Cardiac muscle cell (in vitro differentiated cells and primary cell): ENCODE measurements at places on chromosomes 1 and 21.

DNA sequence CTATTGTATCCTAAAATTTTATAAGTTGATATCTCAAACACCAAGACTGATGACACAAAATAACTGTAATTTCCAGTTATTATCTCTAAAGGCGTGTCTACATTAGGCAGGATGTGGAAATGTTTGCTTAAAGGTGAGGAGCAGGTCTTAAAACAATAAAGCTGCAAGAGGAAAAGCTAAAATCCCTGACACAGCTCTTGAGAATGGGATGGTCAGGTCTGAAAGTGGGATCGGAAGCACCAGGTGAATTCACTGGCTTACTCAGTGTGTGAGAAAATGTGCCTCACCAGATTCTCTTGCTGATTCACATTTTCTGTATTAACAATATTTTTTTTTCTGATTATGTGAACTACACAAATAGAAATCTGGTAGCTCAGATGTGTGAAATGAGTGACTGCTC lies 421.9 kb upstream of the ADAMTS5 start:
- DNase-seq, result no peak

DNA sequence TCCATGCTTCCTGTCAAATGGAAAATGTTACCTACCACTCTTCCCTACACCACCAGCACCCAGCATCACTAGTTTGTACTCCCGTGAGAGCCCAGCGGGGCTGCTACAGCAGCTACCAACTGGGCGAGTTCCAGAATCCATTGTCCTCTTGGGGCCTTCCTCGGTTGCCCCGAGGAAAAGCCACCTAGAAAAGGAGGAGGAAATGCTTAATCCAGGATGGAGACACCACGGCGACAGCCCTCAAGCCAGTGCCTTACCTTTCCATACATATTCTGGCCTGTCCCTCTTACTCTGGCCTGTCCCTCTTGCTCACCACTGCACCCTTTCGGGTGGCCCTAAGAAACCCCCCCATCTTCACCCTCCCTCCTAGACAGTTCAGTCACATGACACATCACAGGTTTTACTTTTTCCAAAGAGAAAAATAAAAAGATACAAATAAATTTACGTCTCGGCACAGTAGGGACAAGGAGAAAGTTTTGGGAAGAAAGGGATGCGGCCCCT lies 478 bp downstream of the RIT1 start:
- peak; percentile 37 for DNase-seq

DNA sequence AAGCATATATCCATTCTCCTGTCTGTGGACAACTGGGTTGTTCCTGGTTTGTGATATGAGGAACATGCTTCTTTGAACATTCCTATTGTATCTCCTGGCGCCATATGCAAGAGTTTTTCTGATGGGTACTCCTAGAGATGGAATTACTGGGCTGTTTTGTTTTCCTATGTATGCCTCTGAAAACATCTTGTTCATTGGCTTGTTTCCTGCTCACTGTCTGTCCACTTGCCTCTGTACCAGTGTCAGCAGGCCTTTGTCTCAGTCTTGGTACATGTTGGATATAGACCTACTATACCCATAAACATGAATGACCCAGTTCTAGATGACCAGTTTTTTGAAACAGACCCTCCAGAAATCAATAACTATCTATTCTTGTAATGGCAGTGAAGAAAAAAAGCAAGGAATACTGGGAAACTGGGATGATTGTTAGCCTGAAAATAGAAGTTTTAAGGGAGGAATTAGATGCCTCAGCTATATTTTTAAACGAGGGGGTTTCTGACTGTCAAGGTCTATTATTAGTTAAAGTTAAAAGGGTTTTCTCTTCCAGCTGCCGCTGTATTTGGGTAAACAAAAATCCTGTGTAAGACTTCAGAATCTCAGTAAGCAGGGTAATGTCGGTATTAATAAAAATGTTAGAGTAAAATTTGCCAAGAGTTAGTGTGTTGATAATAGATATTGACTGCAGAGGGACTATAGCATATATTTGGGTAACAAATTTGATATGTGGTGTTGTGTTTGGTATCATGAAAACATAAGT lies 103.6 kb downstream of the RYR2 start:
- no peak for DNase-seq

- DNase-seq, result peak; percentile 65
Observed at GRCh38 chr1:70509996-70510876, 99.2 kb downstream of the CTH start.

DNA sequence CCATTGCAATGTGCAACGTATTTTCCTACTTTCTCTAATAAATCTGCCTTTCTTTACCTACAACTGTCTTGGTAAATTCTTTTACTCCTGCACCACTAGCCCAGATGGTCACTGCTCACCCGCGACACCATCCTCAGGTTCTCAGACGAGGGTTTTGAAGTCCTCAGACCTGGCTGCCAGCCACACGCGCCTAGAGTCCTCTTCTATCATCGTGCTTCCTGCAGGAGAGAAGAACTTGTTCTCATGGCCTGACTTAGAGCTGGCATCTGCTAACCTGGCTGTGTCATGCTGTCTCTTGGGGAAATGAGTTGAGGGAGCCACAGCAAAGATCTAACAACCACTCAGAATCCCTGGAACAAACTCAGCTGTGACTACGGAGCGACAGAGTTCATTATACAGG lies 30.3 kb upstream of the PGBD5 start:
- DNase-seq, result no peak

GRCh38 chr1:117633068-117633345 lies 27.2 kb downstream of the TENT5C start:
- DNase-seq, result no peak

DNA sequence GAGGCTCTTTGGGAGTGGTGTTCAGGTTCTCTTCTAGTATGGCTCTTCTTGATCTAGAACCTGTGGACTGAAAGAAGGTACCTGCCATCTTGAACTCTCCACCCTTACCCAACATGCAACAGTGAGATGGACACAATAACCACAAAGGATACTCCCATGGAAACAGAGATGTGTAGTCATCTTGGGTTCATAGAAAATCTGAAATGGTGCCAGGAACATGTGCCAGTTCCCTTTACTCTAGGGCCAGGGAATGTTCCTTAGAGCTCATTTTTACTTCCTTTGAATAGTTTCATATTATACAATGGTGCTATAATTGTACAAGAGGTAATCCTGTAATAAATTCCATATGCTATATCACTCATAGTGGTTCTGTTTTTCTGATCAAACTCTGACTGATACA lies 13.2 kb upstream of the SCYL3 start:
- DNase-seq, result peak; percentile 59

GRCh38 chr1:185739967-185740366 lies 5.8 kb downstream of the HMCN1 start:
- DNase-seq, result no peak
